Smooth muscle cell of the umbilical artery (primary cell): ENCODE measurements at places on chromosomes 12 and 14. TPM values are rescaled to one million over a fixed set of nuclear protein-coding genes. Genes with fewer than 3 reads are reported as not detected.

Gene MANSC1
- total RNA-seq: 0.65 and 0.89 TPM in 2 replicates

Gene A2ML1
- total RNA-seq: not detected in 2 replicates

Gene CCT2
- 255 and 339 TPM in 2 replicates for total RNA-seq

Gene ANKRD33
- not detected in 2 replicates for total RNA-seq

Gene WDR20
- 9.8 and 17.3 TPM in 2 replicates for total RNA-seq

Gene MAPKAPK5
- total RNA-seq: 29.1 and 41.1 TPM in 2 replicates

Gene EML1
- total RNA-seq: 6.0 and 7.7 TPM in 2 replicates

Gene OTX2
- not detected in 2 replicates for total RNA-seq
